ENCODE measurements at places on chromosomes 1 and 21. TPM values are rescaled to one million over a fixed set of nuclear protein-coding genes. Genes with fewer than 3 reads are reported as not detected.

DNA sequence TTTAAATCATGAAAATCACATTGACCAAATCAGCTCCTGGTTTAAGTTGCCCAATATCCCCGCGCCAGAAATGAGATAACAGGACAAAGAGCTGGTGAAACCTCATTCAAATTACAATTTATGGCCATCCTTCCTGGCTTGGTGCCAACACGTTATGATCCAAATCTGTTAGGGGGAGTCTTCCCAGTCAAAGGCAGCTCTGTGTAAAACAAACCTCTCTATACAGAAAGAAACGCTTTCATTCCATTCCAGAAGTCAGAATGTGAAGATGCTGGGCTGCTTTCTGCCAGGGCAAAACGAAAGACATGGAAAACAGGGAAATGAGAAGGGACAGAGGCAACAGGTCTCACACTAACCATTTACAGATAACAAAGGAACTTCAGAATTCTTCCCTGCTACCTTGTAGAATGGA is 53.5 kb upstream of the TIAM1 start:
- no peak for DNase-seq

DNA sequence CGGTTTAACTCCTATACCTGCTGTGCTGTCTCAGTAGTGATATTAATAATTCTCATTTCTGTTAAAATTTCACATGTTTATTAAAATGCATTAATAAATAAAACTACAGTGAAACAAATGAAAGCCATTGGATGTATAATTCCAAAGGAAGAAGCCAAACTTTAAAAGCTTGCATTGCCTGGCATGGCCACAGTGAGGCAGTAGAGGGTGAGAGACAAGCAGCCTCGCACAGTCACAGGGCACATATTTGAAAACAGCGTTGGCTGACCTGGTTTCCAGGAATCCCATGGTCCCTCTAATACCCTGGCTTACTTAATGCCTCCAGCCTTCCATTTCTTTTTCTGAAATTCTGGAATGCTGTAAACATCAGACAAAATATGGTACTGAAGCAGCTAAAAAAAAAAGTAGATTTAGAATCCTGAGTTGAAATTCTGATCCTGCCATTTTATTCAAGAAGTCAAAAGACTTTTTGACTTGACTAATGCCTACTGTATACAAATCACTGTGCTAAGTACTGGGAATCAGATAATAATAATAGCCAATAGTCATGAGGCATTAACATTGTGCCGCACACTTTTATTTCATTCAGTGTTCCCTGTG is 6.7 kb upstream of the RNASEL start:
- DNase-seq = peak; percentile 91

DNA sequence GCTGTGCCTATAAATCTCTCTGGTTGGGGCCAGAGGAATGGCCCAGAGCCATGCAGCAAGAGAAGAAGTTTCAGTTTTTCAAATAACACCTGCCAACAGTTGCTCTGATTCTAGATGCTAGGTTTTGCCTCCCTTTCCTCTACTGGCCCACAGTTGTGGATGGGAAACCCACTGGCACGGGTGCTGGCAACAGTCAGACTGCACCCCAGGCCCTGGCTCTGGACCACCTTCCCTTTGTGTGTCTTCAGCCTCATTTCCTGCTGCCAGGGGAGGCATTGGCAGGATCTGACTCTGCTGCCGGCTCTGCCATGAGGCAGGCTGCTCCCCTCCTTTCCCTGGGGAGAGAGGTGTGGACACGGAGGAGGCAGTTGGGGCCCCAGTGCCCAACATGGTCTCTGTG is 142.0 kb downstream of the IGSF21 start:
- DNase-seq = no peak

DNA sequence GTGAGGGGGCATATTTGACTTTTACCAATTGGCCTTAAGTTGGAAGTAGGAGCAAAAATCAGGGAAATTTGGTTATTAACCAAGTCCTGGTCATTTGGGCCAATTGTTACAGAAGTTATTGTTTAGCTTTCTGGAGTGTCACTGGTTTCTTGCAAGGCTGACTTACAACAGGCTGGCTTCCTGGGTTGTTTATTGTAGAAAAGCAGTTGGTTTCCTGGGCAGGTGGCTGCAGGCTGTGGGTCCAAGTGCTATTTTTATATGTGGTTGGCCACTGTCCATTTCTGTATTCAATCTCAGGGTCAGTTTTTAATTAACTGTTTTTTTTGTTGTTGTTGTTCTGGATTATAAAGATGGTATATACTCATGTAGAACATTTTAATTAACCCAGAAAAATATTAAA is 174.1 kb downstream of the KCNJ6 start:
- no peak for DNase-seq

DNA sequence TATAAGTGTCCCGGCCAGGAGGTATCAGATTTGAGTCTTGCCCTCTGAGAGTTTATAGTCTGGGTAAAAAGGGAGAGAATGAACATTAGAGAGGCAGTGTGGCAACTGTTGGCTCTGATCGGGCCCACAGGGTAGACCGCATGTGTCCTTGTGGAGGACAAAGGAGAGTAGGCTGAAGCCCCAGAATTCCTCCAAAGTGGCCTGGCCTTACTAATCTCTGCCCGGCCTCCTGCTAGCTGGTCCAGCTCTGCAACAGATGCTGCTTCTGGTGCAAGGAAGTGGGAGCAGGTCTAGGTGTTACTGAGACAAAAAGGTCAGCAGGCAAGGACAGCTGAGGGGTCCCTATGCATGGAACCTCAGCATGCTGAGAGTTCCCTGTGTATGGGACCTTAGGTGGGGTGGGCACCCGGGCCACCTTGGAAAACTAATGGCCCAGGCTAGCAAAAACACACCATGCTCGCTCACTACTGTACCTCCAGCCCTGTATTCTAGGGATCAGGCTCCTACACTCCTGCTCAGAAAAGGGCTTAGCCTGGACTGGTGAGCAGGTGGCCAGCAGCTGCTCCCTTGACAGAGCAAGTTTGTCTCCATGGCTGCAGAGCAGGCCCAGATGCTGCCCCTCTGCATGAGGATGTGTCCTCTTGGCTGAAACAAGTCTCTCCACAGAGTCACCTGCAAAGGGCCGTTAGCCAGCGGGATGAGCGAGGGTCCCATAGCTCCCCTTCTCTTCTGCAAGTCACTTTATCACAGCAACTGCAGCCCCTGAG is 30.3 kb upstream of the RGS16 start:
- no peak for DNase-seq

- DNase-seq = peak; percentile 55
Observed at GRCh38 chr21:37368541-37369279, 2.1 kb downstream of the DYRK1A start.

DNA sequence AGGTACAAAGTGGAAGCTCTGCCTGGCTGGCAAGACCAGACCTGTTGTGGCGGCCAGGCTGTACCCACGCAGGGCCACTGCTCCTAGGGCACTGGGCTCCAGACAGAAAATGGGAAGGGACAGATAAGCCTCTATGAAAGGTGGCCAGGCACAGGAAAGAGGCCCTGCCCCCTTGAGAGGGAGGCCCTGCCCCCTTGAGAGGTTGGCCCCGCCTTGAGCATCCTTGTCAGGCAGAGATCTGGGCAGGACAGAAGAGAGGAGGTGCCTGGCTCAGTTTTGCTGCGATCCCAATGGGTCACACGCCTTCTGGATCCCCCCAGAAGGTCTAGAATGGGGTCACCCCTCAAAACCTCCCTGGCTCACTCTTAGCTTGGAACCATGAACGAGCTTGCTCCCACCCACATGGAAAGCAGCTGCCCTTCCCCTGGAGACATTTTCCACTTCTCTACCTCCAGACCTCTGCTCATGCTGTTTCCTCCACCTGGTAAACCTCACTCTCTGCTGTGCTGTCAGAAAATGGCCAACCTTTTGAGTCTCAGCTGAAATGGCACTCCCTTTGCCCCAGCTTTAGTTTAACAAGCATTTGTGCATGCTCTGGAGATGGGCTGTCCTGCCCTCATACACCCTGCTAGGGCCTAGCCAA is 17.5 kb upstream of the ECE1 start:
- peak; percentile 82 for DNase-seq

GRCh38 chr1:202227997-202228401 is 34.4 kb downstream of the LGR6 start:
- DNase-seq = no peak

Gene RBM11
- 26.6 TPM for total RNA-seq

Gene GJB3
- 2.9 TPM for total RNA-seq

Gene SLAMF7
- total RNA-seq = not detected
